CD4-positive, alpha-beta memory T cell (primary cell): ENCODE measurements at places on chromosomes 7 and 10.

GRCh38 chr7:43642897-43643630, 60.2 kb downstream of the STK17A start:
- no peak for DNase-seq

DNA sequence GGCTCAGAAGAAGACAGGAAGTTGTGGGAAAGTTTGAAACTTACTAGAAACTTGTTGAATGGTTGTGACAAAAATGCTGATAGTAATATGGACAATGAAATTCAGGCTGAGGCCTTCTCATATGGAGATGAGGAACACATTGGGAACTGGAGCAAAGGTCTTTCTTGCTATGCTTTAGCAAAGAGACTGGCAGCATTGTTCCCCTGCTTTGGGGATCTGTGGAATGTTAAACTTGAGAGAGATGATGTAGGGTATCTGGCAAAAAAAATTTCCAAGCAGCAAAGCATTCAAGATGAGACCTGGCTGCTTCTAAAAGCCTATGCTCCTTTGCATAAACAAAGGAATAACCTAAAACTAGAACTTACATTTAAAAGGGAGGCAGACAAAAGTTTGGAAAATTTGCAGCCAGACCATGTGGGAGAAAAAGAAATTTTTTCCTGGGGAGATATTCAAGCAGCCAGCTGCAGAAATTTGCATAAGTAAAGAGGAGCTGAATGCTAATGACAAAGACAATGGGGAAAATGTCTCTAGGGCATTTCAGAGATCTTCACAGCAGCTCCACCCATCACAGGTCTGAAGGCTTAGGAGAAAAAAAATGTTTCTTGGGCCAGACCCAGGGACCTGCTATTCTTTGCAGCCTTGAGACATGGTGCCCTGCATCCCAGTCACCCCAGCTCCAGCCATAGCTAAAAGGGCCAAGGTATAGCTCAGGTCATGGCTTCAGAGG, 16.5 kb upstream of the KCND2 start:
- no peak for DNase-seq

- no peak for DNase-seq
These were observed 241.9 kb upstream of the SP8 start for GRCh38 chr7:21028599-21028998.

GRCh38 chr7:46720761-46721160, 799.7 kb upstream of the IGFBP3 start:
- no peak for DNase-seq
